ENCODE measurements at places on chromosomes 11 and 22.

DNA sequence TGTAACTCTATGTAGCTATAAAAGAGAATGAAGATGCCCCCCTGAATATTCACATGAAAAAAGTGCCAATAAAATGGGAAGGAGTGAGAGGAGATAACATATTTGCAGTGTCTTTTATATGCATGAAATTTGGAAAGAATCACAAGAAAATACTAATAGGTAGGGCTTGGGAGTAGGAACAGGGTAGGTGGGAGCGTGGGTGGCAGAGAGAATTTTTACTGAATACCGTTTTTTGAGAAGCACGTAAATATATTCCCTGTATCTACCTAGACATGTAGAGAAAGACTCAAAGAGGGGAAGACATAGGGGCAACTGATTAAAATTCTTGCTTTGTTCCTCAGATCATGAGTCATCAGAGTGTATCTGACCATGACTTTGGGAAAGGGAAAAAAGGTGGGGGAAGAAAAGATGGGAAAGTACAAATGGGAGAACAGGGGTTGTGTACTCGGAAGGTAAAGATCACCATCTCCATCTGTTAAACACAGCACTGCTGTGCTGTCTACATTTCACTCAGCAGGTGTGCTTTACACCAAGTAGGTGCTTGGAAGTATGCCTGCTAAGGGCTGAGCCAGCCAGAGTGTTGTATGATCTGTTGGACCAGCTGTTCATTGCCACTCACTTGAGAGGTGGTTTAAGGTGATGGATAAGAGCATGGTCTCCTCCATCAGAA is 16.0 kb downstream of the PRR5L start:
- no peak for DNase-seq

DNA sequence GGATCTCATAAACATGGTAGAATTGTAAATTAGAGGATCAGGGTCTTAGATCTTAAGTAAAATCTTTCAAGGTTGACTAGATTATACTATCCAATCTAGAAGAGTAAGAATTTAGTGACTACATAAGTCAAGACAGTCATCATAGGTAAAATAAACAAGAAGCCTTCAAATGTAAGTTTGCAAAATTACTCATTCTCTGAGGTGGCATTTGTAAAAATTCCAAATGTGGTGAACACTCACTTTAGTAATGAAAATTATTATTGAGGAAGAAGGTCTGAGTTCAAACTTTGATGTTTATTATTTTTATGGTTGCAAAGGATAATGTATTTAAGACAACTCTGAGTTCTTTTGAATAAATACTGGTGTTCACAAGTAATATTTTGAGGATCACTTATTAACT is 4.6 kb downstream of the HYLS1 start:
- DNase-seq, result no peak

DNA sequence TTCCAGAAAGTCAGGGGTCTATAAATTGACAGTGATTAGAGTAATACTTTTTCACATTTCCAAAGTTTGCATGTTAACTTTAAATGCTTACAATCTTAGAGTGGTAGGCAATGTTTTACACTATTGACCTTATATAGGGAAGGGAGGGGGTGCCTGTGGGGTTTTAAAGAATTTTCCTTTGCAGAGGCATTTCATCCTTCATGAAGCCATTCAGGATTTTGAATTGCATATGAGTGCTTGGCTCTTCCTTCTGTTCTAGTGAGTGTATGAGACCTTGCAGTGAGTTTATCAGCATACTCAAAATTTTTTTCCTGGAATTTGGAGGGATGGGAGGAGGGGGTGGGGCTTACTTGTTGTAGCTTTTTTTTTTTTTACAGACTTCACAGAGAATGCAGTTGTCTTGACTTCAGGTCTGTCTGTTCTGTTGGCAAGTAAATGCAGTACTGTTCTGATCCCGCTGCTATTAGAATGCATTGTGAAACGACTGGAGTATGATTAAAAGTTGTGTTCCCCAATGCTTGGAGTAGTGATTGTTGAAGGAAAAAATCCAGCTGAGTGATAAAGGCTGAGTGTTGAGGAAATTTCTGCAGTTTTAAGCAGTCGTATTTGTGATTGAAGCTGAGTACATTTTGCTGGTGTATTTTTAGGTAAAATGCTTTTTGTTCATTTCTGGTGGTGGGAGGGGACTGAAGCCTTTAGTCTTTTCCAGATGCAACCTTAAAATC is 5.3 kb downstream of the MALAT1 start:
- no peak for DNase-seq

DNA sequence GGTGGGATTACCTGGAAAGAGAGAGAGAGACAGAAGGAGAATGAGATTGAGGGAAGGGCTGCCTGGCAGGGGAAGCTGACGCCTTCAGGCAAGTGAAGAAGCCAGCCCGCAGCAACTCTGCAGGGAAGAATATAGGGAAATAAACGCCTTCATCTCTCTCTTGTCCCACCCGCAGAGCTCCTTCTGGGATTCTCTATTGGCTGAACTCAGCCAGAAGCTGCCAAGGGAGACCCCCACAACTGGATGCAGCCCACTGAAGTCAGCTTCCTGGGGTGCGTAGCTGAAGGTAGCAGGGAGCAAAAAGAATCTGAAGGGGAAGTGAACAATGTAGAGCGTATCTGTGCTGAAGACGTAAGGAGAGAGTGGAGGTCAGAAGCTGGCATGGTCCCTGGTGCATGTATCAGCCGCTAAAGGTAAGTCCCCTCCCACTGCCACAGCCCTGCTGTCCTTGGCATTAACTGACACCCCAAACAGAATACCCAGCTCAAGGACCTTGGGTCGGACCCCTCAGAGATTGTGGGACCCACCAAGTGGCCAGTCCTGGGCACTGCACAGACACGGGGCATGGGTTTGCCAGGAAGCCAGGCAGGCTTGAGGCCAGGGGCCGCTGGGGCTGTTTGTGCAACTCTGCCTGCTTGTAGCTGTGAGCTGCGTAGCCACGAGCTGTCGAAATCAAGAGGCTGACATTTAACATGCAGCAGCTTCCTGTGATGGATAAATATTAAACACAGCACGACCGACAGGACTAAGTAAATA is 469.9 kb downstream of the MN1 start:
- no peak for DNase-seq

- no peak for DNase-seq
Observed at GRCh38 chr11:120392793-120393192, 56.6 kb downstream of the ARHGEF12 start.

GRCh38 chr22:42844756-42845155 is 12.3 kb downstream of the ARFGAP3 start:
- no peak for DNase-seq

- no peak for DNase-seq
Observed at GRCh38 chr22:41461901-41462300, 6.6 kb downstream of the PHF5A start.

DNA sequence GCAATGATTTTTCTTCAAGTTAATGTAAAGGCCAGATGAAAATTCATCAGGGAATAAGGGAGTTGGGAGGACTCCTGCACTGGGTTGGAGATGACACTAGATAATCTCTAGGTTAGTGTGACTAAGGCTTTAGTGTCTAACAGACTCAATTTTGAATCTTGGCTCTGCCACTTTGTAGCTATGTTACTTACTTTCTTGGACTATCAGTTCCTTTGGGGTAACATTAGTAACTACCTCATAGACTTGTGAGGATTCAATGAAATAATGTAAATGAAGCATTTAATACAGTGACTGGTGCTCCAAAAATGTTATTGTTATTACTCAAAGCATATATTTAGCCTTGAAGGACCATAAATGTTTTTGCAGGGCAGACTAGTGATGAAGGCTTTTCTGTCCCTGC is 9.6 kb upstream of the CCDC89 start:
- DNase-seq, result no peak

- no peak for DNase-seq
Observed at GRCh38 chr11:92803391-92803790, 166.1 kb upstream of the MTNR1B start.

GRCh38 chr11:20355221-20356219 is 8.0 kb upstream of the HTATIP2 start:
- DNase-seq, result no peak

DNA sequence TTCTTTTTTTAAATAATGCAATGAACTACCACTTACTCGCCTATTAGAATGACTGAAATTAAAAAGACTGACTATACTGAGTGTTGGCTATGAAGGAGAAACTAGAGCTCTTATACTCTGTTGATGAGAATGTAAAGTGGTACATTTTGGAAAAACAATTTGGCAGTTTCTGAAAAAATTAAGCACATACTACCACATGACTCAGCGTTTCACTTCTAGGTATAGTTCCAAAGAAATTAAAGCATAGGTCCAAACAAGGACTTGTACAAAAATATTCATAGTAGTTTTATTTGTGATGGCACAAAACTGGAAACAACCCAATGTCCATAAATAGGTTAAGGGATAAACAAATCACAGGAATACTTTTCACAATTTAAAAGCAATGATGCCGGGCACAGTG is 22.4 kb upstream of the SLC29A2 start:
- DNase-seq, result no peak

DNA sequence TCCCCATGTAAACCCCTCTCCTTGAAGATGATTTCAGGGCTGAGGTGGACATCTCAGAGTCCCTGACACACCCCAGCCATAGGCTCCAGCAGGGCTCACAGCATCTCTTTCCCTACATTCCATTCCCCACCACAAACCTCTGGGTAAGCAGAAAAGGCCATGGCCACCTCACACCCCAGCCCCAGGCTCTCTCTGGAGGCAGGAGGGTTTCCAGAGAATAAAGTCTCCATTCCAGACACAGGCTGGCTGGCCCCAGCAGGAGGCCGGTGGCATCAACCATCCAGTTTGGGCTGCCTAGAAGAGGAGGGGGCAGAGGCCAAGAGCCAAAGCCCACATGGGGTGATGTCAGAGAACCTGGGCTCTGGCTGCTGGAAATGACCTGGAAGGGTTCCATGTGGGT is 61.4 kb downstream of the TP53I11 start:
- DNase-seq, result no peak

DNA sequence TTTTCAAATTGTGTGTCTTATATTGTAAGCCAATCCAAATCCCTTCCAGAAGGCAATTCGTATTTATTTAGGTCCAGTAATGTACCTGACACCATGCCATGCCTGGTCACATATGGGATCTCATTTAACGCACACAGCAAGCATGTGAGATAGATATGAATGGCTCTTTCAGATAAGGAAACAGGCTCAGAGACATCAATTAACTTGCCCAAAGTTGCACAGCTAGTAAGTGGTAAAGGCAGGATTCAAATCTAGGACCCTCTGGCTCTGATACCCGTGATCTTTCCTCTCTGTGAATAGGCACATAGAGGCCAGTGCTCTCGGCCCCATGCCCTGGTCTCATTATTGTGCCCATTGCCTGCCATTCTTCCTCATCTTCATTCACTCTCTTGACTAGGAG is 34.3 kb downstream of the KCNJ4 start:
- DNase-seq, result no peak

DNA sequence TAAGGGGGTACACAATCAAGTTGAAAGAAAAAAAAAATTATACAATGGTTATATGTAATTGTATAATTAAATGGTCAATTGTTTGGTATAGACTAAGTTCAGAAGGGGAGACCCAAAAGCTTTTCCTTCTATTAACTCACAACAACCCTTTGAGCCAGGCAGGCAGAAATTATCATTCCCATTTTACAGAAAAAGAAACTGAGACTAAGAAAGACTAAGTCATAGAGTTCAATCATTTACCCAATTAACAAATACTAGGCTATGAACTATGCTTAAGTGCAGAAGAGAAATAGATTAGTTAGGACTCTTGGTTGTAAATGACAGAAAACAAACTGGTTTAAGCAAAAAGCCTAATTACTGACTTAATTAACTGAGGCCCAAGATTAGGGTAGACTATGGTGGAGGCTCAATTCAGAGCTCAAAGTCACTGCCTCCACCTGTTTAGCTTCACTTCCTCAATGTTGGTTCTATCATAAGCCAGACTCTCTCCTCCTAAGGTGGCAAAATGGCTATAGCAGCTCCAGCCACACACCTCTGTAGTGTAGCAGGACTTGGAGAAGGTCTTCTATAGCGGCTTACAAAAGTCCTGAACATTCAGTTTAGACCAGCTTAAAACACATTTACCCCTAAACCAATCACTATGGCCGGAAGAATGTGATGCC is 34.2 kb downstream of the FAM168A start:
- no peak for DNase-seq

DNA sequence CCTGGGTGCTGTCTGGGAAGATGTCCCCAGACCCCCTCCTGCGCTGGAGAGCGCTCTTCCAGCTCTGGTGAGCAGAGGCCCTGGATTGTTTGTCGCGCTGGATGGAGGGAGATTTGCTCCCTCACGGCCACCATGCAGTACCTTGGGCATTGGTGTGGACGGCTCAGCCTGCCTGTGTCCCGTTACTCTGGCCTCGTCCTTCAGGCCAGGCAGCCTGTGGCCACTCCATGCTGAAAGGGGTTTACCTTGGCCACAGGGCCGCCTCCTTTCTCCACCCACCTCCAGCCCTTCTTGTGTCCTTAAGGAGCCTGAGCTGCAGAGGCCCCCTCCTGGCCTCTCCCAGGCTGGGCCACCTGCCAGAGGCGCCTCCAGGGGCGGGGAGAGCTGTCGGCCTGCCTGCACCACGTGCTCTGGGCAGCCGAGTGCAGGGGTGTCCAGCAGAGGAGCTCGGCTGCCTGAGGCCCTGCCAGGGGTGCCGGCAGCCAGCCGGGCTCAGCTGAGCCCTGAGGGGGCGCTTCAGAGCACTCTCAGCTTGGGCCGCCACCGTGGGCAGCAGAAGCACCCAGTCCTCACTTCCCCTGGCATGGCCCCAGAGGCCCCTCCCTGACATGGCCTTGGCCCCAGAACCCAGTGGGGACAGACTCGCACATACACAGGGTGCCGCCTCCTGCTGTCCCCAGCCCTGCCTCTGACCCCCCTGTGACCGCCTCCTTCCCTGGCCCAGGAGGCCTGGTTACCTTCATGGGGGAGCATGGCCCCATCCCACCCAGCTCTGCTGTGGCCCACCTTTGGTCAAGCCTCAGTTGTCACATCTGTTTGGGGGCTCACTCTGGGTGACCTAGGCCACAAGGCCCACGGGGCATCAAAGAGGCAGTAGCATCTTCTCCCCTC is 3.4 kb downstream of the CCND1 start:
- no peak for DNase-seq

DNA sequence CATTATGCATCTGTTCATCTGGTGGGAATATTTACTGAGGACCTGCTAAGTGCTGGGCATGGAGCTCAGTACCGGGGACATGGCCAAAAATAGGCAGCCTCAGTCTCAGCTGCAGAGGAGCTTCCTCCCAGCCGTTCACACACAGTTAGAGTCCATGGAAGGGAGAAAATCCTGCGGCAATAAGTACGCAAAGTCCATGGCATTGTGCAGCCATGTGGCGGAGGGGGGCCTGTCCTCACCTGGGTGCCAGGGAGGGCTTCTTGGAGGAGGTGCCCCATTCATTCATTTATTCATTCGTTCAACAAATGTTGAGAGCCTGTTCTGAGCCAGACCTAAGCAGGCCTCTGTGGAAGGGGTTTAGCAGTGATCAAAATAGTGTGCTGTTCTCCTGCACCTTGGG is 59.3 kb upstream of the ANO1 start:
- no peak for DNase-seq

DNA sequence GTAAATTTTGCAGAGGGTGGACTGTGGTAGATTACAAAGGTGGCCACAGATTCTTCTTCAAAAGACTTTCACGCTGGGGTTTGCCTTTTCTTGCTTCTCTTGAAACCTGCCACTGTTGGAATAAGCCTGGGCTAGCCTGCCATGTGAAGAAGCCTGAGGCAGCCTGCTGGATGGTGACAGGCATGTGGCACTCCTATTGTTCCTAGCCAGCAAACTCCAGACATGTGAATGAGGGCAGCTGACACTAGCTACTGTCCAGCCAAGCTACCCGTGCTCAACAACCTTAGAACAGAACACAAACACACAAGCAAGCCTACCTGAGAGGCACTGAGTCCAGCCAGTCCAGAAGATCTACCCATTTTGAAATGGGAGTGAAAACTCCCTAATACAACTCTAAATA is 322.7 kb upstream of the LARGE1 start:
- no peak for DNase-seq

- no peak for DNase-seq
Observed at GRCh38 chr11:131689049-131689925, 318.9 kb downstream of the NTM start.

Measured in activated CD8-positive, alpha-beta memory T cell treated with anti-CD3 and anti-CD28 coated beads for 24 hours (primary cell).